ENCODE measurements at places on chromosomes 16 and 17. TPM values are rescaled to one million over a fixed set of nuclear protein-coding genes. Genes with fewer than 3 reads are reported as not detected.

The CMTM2 gene
- not detected for total RNA-seq

The ST6GALNAC2 gene
- total RNA-seq = 1.9 TPM

The CCDC78 gene
- 3.1 TPM for total RNA-seq

The TBC1D3I gene
- 0.42 TPM for total RNA-seq

The KRTAP2-2 gene
- not detected for total RNA-seq

The GNG13 gene
- not detected for total RNA-seq

- no peak overlapping the region for H3K27ac ChIP-seq
- peaks cover 23% of the 10 kb centered on the region for H3K36me3 ChIP-seq
- H3K4me3 ChIP-seq = peak overlapping the region; percentile 93
Measured at GRCh38 chr17:81858170-81858966, 2.0 kb downstream of the P4HB start.

DNA sequence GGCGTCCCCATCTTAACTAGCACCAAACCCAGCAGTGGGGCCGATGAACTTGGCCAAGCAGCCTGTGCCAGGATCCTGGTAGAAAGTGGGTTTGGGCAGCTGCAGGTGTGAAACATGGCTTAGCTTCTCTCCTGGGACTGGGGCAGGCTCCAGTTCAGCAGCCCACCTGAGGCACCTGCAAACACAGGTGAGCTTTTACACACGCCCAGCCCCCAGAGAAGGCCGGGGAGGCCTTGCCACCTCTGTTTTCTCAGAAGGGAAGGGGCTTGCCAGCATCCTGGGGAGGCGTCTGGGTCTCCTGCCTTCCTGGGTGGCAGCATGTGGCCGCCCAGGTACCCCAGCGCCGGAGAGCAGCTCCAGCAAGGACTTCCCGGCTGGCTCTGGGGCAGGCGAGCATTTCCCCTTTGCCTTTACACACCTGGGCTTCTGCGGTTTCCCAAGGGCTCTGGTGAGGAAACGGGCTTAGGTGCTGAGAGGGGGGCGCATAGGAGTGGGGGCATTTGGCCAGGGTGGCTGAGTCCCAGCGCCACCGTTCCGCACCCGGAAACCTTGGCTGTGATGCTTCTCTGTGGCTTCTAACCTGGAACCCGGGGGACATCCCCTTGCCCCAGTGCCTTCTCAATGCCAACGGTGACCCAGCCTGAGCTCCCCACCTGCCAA, 81.6 kb upstream of the CBX4 start:
- DNase-seq = no peak
- no peak overlapping the region for H3K4me3 ChIP-seq
- peaks cover 3% of the 10 kb centered on the region for H3K27me3 ChIP-seq
- no peak overlapping the region for H3K27ac ChIP-seq

DNA sequence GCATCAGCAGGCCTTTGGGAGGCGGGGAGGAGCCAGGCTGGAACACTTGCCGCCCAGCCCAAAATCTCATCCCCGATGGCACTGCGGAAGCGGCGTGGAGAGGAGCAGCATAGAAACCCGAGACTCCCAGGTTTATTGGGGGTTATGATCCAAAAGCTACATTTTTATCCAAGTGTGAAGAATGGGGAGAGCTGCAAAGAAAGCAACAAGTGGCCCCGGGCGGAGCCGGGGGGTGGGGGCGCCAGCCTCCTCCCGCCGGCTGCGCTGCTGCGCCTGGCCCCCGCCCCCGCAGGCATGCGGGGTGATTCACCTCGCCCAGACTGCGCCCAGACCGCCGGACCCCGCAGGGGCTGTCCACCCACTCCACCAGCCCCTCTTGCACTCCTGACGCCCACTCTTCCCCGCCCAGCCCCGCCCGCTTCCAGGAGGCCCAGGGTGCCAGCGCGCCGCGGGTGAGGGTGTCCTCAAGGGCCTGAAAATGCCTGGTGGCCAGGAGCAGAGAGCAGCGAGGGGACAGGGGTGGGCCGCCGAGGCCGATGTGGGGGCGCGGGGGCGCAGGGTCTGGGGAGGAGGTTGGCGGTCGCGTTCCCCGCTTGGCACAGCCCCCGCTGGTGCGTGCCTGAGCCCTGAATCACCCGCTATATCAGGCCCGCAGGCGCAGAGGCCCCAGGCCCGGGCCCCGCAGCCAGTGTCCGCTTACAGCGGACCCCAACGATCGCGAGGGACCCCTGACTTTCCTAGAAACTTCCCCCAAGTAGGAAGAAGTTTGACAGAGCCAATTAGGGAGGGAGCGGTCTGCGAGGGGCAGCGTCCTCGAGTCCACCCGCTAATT, 1.3 kb downstream of the CAVIN1 start:
- peaks cover 44% of the 10 kb centered on the region for H3K4me1 ChIP-seq
- H3K4me3 ChIP-seq = peak overlapping the region; percentile 98
- H3K27me3 ChIP-seq = no peaks in the 10 kb centered on the region
- no peaks in the 10 kb centered on the region for H3K36me3 ChIP-seq
- peak overlapping the region; percentile 90 for H3K27ac ChIP-seq
- DNase-seq = peak; percentile 87

- peaks cover 36% of the 10 kb centered on the region for H3K36me3 ChIP-seq
- peaks cover 4% of the 10 kb centered on the region for H3K4me1 ChIP-seq
- no peak overlapping the region for H3K4me3 ChIP-seq
- no peak for DNase-seq
- H3K27me3 ChIP-seq = no peaks in the 10 kb centered on the region
- no peak overlapping the region for H3K27ac ChIP-seq
Measured at GRCh38 chr16:19685176-19685575, 32.9 kb downstream of the KNOP1 start.

- H3K4me3 ChIP-seq = no peak overlapping the region
- peaks cover 8% of the 10 kb centered on the region for H3K27me3 ChIP-seq
- DNase-seq = no peak
- H3K27ac ChIP-seq = no peak overlapping the region
Measured at GRCh38 chr17:3754458-3755334, 31.0 kb downstream of the HASPIN start.

DNA sequence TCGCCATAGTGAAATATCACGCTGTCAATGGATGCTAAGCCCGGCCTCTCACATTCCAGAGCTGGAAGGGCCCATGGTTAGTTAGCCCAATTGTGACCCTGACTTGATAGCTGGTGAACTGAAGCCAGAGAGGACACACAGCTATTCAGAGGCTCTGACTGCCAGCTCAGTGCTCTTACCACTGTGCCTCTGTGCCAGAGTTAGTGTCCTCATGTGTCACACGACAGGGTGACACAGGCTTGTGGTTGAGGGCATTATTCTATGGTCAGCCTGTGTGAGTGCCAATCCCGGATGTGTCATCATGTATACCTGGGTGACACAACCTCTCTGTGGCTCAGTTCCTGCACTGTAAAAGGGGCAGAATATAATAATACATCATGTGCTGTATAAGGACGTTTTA, 2.5 kb upstream of the MT1X start:
- no peak overlapping the region for H3K4me3 ChIP-seq
- no peak overlapping the region for H3K27ac ChIP-seq
- DNase-seq = no peak
- H3K4me1 ChIP-seq = peaks cover 36% of the 10 kb centered on the region

- DNase-seq = no peak
- H3K36me3 ChIP-seq = no peaks in the 10 kb centered on the region
- H3K4me1 ChIP-seq = peaks cover 3% of the 10 kb centered on the region
- H3K4me3 ChIP-seq = no peak overlapping the region
- H3K27me3 ChIP-seq = peaks cover 3% of the 10 kb centered on the region
Measured at GRCh38 chr16:86709103-86709502, 130.8 kb downstream of the FOXL1 start.

DNA sequence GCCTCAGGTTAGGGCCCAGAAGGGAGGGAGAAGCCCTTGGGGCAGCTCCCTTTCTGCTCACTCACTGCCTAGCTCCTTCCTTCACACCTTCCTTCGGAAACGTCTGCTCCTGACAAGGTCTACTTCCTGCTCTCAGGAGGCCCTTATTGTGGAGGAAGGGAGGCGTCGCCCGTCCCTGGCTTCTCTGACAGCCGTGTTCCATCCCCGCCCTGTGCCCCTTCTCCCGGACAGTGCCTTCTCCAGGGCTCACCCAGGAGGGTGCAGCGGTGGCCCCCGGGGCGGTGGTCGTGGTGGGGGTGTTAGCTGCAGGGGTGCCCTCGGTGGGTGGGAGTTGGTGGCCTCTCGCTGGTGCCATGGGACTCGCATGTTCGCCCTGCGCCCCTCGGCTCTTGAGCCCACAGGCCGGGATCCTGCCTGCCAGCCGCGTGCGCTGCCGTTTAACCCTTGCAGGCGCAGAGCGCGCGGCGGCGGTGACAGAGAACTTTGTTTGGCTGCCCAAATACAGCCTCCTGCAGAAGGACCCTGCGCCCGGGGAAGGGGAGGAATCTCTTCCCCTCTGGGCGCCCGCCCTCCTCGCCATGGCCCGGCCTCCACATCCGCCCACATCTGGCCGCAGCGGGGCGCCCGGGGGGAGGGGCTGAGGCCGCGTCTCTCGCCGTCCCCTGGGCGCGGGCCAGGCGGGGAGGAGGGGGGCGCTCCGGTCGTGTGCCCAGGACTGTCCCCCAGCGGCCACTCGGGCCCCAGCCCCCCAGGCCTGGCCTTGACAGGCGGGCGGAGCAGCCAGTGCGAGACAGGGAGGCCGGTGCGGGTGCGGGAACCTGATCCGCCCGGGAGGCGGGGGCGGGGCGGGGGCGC, 231.9 kb downstream of the SEC14L1 start:
- H3K27me3 ChIP-seq = no peaks in the 10 kb centered on the region
- peak overlapping the region; percentile 88 for H3K27ac ChIP-seq
- no peaks in the 10 kb centered on the region for H3K36me3 ChIP-seq
- H3K4me1 ChIP-seq = peaks cover 73% of the 10 kb centered on the region
- H3K4me3 ChIP-seq = peak overlapping the region; percentile 73

GRCh38 chr17:49249292-49249794, 18.8 kb upstream of the PHOSPHO1 start:
- H3K4me3 ChIP-seq = no peak overlapping the region
- no peaks in the 10 kb centered on the region for H3K27me3 ChIP-seq
- H3K4me1 ChIP-seq = peaks cover 9% of the 10 kb centered on the region
- H3K36me3 ChIP-seq = no peaks in the 10 kb centered on the region

DNA sequence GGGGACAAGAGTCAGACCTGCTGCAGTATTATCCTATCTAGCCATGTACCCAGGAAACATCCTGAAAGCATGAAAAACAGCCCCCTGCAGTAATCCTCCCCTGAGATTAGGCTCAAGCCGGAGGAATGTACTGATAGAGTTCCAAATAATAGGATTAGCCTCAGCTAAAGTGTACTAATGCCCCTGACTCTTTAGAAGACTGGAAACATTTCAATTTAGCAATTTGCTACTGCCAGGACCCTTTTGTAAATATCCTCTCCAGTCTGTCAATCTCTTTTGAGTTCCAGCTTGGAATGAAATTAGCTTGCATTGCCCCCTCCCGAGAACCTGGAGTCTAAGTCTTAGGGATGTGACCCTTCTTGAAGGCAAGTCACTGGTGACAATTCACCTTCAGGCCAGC, 110.8 kb upstream of the DNAH9 start:
- H3K27ac ChIP-seq = no peak overlapping the region
- no peaks in the 10 kb centered on the region for H3K4me1 ChIP-seq
- no peaks in the 10 kb centered on the region for H3K36me3 ChIP-seq
- no peaks in the 10 kb centered on the region for H3K27me3 ChIP-seq

DNA sequence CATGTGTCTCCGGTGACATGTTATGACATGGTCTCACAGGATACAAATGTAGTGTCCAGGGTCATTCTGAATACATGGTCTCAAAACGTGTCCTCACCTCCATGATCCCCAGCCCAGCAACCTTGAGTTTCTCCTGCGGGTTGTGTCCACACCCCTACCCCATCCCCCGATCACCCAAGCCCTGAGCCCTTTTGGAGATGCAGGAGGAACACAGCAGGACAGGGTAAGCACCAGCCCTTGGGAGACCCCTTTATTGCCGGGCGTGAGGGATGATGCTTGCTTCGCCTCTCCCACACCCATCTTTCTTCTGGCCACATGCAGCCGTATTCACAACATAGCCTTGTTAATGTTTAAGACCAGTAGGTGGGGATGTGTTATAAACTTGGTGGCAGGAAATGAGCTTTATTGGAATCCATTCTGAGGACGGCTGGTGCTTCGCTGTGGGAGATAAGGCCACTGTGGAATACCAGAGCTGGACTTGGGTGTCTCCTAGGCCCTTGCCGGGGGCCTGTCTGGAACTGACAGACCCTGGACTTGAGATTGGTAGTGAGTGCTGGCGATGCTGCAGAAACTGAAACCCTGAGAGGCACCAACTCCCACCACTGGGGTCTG, 5.5 kb downstream of the TMEM132E start:
- H3K4me3 ChIP-seq = no peak overlapping the region
- DNase-seq = no peak
- H3K4me1 ChIP-seq = peaks cover 4% of the 10 kb centered on the region
- H3K27me3 ChIP-seq = peaks cover 68% of the 10 kb centered on the region

GRCh38 chr17:82370471-82371332, 863 bp upstream of the UTS2R start:
- H3K4me3 ChIP-seq = peak overlapping the region; percentile 47
- no peak for DNase-seq
- no peaks in the 10 kb centered on the region for H3K36me3 ChIP-seq
- no peak overlapping the region for H3K27ac ChIP-seq

DNA sequence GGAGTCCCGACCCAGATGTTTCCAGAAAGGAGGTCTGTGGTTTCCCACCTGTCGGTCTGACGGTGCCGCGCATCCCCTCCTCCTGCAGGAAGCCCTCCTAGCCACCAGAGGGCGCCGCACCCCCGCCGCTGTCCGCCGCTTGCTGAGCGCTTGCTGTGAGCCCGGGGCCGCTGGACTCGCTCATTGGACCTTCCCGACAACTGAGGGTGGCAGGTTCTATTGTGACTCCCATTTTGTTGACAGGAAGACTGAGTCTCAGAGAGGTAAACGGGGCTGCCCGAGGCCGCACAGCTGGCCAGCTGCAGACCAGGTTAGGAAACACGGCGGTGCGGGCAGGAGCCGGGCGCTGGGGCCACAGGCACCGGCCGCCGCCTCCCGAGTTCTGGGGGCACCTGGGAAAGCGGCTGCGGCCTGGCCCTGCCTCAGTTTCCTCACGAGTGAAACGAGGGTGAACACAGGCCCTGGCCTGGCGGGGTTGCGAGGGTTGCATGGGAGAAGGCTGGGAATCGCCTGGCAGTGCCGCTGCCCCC, 191.1 kb upstream of the CIBAR2 start:
- H3K27me3 ChIP-seq = no peaks in the 10 kb centered on the region
- DNase-seq = peak; percentile 90
- H3K36me3 ChIP-seq = no peaks in the 10 kb centered on the region
- H3K4me1 ChIP-seq = peaks cover 15% of the 10 kb centered on the region
- no peak overlapping the region for H3K4me3 ChIP-seq
- H3K27ac ChIP-seq = no peak overlapping the region

Measured in osteocyte (in vitro differentiated cells).